GM12878 (cell line): ENCODE measurements at places on chromosomes 2 and 18. TPM values are rescaled to one million over a fixed set of nuclear protein-coding genes. Genes with fewer than 3 reads are reported as not detected.
A peak's percentile ranks its signal among the peaks of the same experiment; 100 is the strongest.

GRCh38 chr2:240136671-240137292 is 677 bp upstream of the COPS9 start:
- DNase-seq, result no peak

- DNase-seq, result no peak
These were observed 1232.3 kb upstream of the SLC39A10 start for GRCh38 chr2:194424683-194425209.

DNA sequence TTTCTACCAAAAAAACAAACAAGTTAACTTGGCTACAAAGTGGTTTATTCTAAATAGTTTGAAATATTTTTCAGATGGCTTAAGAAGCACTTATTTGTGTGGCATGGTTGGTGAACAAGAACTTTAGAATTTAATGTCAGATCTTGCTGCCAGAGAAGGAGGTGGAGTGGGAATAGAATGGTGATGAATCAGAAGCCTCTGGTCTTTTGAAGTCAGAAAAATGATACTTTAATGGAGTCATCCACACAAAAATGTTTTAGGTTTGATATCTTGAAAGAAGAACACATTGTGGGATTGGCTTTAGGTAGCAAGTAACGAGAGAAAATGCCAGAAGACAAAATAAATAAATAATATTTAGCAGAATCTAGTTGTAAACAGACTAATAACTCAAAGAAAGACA is 243.1 kb upstream of the FANCL start:
- DNase-seq, result no peak

GRCh38 chr2:12721566-12722446 is 5.1 kb downstream of the TRIB2 start:
- DNase-seq, result no peak

The ERFE gene
- not detected in 2 replicates for polyA plus RNA-seq

DNA sequence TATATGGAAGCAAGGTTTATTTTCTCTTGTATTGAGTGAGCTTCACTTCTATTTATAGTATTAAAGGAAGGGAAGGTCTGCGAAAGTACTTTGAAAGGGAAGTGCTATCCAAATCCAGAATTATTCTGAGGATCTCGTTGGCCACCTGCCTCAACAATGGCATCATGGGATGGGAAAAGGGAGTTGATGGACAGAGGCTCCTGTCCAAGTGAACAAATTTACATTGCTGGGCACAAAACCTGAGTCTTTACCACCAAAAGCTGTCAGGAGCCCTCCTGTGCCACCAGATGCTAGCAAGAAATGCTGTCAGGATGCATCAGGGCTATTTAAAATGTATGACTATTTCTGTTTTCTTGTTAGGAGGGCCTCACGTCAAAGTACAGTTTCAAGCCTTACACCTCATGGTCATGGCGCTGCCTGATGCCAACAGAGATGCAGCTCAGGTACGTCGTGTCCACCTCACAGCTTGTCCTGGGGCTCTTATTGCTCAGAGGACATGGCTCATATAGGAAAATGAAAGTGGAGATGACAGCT is 157.3 kb downstream of the ARHGAP28 start:
- no peak for DNase-seq

The C2orf81 gene
- 3.5 and 5.4 TPM in 2 replicates for polyA plus RNA-seq

GRCh38 chr2:69026026-69026425 is 13.0 kb downstream of the ANTXR1 start:
- peak; percentile 3 for DNase-seq

The ATP6V1B1 gene
- not detected in 2 replicates for polyA plus RNA-seq

GRCh38 chr18:9685615-9685890 is 22.5 kb upstream of the RAB31 start:
- no peak for DNase-seq

The B4GALT6 gene
- polyA plus RNA-seq, result 9.6 and 11.9 TPM in 2 replicates

- DNase-seq, result no peak
These were observed 34.3 kb downstream of the FMNL2 start for GRCh38 chr2:152369176-152369860.

The CYP26B1 gene
- polyA plus RNA-seq, result not detected in 2 replicates

DNA sequence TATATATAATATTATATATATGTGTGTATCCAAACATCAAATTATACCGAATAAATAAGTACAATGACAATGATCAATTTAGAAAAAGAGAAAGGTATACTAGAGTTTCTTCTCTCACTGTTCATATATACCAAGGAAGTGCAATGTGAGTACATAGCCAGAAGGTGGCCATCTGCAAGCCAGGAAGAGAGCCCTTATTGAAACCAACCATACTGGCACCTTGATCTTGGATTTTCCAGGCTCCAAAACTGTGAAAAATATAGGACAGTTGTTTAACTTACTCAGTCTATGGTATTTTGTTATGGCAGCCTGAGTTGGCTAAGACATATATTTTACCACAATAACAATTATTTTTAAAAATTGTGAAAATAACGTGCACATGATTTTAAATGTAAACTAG is 1490.2 kb upstream of the SLC39A10 start:
- no peak for DNase-seq

The HRH4 gene
- not detected in 2 replicates for polyA plus RNA-seq

DNA sequence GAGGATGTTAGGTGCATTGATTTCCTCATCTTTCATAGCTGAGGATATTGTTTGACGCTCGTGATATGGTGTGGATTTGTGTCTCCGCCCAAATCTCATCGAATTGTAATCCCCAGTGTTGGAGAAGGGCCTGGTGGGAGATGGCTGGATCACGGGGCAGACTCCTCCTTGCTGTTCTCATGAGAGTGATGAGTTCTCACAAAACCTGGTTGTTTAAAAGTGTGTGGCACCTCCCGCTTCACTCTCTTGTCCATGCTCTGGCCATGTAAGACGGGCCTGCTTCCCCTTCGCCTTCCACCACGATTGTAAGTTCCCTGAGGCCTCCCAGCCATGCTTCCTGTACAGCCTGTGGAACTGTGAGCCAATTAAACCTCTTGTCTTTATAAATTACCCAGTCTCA is 28.4 kb upstream of the GPC1 start:
- DNase-seq, result no peak

DNA sequence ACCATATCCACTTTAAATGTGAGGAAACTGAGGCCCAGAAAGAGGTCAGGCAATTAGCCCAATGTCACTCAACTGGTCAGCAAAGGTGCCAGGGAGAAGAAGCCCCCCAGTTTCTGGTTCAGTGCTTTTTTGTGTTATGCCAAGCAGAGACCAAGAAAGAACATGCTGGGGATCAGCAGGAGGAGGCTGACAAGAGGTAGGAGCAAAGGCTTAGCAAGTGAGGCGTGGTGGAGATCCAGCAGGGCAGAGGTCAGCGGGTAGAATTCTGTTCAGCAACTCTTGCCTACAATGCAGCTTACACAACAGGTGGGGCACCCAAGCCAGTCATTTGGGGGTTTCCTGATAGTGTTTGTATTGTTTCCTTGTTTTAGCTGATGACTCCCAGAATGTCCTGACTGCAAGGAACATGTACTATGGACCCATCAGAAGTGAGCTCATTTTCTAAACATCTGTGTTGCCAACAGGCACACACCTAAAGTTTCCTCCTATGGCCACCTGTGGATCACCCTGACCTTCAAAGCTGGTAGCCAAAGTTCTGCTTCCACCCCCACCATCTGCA is 28.2 kb downstream of the LPIN2 start:
- DNase-seq, result no peak

The POTEI gene
- 0.05 TPM in 1 of 2 replicates, not detected in the other for polyA plus RNA-seq

DNA sequence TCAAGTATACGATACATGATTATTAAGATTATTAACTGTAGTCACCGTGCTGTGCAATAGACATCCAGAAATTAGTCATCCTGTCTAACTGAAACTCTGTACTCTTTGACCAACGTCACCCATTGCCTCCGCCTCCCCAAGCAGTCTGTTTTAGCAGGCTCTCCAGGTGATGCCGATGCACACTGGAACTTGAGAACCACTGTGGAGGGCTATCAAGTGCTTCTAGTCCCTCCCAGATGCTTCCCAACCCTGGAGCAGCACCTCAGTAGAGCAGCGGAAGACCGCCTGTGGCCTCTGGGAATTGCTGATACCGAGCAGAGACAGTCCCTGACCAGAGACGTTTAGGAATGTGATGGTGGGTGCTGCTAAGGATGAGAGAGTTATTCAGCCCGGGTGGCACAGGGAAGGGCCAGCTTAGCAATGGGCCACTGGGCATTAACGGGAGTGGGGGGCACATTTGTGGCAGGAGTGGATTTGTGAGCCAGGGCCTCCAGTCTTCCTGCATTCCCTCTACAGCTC is 50.7 kb downstream of the LIPG start:
- peak; percentile 38 for DNase-seq

- DNase-seq, result no peak
These were observed 90.7 kb downstream of the PDCL3 start for GRCh38 chr2:100653449-100654035.

DNA sequence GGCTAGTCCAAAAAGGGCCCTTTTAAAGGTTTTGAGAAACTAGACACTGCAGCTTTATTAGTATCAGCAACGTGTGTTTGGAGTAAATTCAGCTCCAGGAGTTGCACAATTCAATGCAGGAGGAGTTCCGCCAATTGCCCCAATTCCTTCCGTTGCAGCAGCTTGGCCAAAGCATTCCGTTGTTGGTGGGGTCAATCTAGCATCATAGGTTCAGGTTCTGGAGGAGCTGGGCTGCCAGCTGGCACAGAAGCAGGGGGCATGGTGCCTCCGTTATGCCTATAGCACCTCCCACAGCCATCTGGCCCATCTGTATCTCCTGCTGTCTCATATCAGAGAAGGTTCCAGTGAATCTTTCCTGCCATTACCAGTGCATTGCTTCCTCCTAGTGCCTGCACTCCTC is 55.4 kb downstream of the REL start:
- no peak for DNase-seq

GRCh38 chr18:24862201-24862816 is 401.9 kb downstream of the HRH4 start:
- no peak for DNase-seq

- no peak for DNase-seq
These were observed 407.4 kb upstream of the SETBP1 start for GRCh38 chr18:44273298-44273697.
